ENCODE measurements at places on chromosomes 5 and 9. TPM values are rescaled to one million over a fixed set of nuclear protein-coding genes. Genes with fewer than 3 reads are reported as not detected.

DNA sequence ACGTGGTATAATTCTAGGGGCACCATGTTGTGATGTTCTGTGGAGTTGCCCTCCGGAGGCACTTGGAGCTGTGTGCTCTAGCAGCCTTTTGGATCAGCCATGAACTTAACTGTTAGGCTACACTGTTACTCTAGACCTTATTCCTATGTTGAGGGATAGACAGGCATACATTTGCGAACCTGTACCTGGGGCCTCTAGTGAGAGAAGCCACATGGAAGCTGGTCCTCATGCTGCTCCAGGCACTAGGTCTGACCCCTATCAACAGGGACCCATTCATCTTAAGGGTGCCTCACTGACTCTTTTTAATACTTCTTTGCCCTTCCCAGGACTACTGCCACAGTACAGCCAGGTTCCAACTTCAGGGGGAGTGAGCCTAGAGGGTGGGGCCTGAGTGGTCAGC lies 594.8 kb downstream of the RAB3C start:
- DNase-seq, result no peak

GRCh38 chr9:26437056-26437711 lies 455.4 kb downstream of the CAAP1 start:
- no peak for DNase-seq

SPINK6 gene
- not detected for total RNA-seq

OR1J2 gene
- not detected for total RNA-seq

WNK2 gene
- not detected for total RNA-seq

- DNase-seq, result no peak
Measured at GRCh38 chr5:34648840-34649158, 7.3 kb upstream of the RAI14 start.

DNA sequence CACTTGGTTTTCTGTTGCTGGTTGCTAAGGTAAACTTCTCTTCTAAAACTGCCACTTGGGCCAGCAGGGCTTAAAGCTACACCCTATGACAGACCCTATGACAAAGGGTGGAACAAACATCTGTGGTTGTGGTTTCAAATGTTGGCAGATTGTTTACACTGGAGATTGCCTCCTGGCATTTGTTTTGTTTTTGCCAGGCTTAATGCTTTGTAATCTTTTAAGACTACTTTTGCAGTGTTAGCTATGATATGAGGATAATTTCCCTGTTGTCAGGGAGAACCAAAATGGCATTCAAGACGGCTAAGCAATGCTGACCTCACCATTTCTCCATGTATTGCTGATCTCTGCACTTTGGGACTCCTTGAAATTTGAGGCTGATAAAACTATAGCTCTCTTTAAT lies 50.3 kb downstream of the MAMDC2 start:
- DNase-seq, result peak; percentile 26

DNA sequence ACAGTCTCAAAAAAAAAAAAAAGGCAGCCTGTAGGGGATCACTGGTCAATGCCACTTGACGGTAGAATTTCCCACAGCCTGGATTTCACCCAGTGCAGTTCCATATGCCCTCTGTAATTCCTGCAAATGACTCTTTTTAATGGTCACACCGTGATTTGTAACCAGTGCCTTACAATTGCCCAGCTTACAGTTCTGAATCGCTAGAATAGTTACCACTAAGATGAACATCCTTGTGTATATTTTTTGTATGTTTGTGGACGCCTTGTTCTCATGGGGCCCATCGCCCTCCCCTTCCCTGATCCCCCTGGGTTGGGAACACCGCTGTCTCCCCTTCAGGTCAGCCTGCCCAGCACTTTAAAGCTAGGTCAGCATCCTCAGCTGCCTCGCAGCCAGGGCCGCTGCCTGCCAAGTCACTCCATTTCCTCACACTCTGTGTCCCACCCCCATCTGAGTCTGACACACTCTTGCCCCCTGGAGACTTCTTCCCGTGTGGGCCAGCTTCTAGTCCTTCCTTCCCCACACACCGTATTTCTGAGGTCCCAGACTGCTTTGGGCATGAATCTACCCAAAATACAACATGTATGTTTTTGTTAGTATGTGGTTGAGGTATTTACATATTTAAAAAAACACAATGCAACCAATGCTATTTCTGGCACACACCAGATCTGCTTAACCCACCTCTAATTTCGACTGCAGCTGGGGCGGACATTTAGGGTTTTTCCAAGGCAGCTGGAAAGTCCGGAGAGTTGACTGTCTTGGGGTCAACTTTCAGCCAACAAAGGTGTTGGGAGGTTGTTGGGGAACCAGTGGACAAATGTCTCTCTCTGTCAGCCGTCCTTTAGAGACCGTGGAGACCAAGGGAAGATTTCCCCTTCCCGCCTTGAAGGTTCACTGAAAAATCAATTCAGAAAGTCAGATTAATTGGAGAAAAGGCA lies 120.5 kb upstream of the NEK6 start:
- peak; percentile 41 for DNase-seq

PCDHA10 gene
- total RNA-seq, result 0.11 TPM

- DNase-seq, result peak; percentile 74
Measured at GRCh38 chr5:143229896-143230675, 173.4 kb downstream of the NR3C1 start.

PRR16 gene
- total RNA-seq, result 33.0 TPM

DNA sequence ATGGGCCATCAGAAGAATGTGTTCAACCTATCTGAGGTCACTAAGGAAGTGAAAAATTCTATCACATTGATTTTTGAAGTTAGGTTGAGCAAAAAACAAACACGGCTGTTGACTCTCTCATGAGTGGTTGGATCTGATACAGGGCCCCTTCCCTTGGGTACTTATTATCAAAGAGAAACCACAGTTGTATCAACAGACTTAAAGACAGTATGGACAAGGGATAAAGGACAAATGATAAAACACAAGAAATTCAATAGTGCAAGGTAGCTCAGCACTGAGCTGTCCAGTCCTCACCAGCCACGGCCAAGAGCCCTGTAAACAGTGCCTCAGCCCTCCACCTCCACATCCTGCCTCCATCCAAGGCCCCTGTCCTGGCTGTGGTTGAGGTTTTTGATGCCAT lies 86.9 kb downstream of the UBE2QL1 start:
- DNase-seq, result no peak

DNA sequence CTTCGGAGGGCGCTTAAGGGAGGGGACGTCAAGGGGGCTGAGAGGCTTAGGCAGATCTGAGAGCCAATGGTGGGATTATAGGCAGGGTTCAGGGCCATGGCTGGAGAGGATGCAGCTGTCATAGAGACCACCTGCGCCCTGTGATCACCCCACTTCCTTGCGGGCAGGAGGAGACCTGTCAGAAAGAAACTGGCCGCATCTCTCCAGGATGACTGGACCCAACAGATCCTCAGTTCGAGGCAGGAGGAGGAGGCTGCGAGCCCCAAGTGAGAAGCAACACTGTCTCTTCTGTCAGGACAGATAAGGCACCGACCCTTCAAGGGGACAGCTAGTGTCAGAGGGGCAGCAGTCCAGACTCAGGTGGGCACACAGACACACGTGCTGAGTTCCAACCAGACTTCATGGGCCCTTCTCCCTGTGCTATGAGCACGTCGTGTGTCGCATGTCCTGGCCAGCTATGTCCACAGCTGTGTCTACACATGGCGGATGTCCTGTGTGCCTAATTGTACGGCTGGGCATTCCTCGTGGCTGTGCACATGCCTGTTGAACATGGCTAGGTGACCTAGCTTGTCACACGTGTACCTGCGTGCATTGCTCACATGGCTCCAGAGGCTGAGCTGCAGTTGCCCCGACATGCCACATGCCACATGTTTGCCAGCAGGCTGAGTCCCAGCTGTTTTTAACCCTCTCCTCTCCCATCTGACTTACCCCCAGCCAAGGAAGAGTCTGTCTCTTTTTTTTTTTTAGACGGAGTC lies 583 bp upstream of the AQP3 start:
- peak; percentile 35 for DNase-seq

STING1 gene
- total RNA-seq, result 75.0 TPM

DNA sequence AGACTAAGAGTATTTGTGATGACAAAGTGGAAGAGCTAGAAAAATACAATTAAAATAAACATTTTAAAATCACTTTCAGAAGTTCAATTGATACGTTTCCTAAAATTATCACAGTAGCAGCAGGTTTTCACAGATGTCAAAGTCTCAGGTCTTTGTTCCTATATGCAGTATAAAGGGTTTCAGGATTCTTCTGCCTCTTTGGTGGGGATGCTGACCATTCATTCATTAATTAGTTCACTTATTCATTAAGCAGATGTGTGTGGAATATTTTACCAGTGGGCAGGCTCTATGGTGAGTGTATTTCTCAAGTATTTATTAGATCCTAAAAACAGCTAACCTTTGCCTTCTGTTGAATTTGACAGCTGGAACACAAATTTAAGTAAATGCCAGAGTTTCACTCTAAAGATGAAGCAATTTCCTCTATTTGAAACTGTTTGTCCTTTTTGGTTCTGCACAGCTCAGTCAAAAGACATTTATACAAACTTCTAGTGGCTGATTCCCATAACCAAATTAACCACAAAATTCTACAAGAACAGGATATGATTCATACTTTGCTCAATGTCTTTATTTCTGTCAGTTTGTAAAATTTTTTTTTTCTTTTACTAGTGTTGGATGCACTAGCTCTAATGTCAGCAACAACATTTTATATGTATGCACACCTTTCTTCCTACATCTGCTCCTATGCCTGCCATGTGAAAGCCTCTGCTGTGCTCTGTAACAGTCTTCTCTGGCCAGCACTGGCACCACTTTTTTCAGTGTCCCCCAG lies 75.9 kb upstream of the PRR16 start:
- peak; percentile 91 for DNase-seq
